Activated B cell treated with CpG ODN at 0.5 μM for 24 hours (primary cell): ENCODE measurements at places on chromosomes 3 and 15. TPM values are rescaled to one million over a fixed set of nuclear protein-coding genes. Genes with fewer than 3 reads are reported as not detected.

GRCh38 chr3:162168715-162169114 lies 672.1 kb downstream of the OTOL1 start:
- no peak for DNase-seq

- no peak for DNase-seq
Measured at GRCh38 chr15:55917881-55918296, 75.5 kb downstream of the NEDD4 start.

GRCh38 chr3:194381460-194381875 lies 11.9 kb upstream of the LRRC15 start:
- DNase-seq = no peak

- no peak for DNase-seq
Measured at GRCh38 chr3:106745344-106746168, 631.7 kb upstream of the CCDC54 start.

The TRAK1 gene
- 54.5 and 58.4 TPM in 2 replicates for total RNA-seq

- no peak for DNase-seq
Measured at GRCh38 chr15:88256279-88257230, at the start of gene NTRK3. NTRK3 (minus strand) TSS chr15:88256739; CDS start chr15:88256153, 586 bp downstream.

The LSAMP gene
- total RNA-seq = 0.02 and 0.16 TPM in 2 replicates

DNA sequence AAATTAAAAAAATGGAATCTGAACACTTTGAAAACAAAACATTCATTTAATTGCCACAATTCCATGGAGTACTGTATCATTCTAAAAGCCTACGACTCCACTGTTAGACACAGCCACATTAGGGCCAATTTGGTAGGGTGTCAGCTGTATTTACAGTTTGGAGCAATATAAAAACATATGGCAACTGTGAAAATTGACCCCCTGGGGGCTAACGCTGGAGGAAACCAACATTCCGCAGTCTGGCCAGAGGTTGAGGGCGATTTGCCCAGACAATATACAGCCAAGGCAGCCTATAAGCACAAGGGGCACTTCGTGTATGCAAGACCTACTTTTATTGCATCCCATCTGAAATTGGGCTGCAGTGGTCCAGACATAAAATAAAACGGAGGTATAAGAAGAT lies 476.5 kb upstream of the WNT5A start:
- no peak for DNase-seq

The SERP1 gene
- total RNA-seq = 87.2 and 88.2 TPM in 2 replicates

DNA sequence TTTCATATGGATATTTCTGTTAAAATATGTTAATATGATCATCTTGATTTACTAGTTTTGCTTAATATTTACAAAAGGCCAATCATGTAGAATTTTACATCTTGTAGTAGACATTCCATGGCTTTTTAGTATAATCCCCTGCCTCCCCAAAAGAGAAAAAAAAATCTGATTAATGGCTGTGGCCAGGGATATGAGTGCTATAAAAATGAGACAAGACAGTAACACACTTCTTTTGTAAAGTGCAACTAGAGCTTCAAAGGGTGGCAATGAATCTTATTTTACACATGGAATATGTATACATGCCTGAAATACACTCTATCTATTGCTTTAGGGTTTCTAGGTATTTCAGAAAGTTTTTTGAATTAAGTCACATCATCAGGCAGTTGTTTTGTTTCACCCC lies 112.2 kb upstream of the NANOGP8 start:
- no peak for DNase-seq

DNA sequence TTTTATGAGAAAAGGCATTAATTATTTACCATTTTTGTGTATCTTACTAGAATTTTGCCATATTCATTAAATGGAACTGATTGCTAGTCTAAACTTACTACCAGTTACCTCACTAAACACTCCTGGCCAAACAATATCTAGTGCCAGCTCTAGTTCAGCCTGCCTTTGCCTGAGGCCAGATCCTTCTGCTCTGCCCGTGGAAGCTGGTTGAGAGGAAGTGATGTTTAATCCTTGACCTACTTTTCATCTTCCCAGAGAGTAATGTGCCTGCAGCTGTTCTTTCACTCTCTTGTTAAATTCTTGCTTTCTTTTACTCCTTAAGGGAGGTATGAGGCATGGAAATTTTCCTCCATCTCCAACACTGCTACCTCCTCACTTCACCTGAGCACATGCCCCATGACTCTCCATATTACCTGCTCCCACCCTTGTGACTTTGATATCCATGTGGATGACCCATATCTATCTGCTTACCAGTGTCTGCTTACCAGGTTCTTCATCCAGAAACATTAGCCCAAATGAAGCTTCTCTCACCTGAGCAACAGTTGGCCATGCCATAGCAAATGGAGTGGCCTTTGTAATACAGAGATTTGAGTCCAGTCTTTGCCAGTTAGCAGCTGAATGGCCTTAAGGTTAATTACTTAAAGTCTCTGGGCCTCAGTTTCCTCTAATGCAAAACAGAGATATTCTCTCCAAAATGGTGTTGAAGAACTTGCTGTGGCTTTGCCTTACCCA lies 53.4 kb downstream of the UBE2E1 start:
- DNase-seq = no peak
